ENCODE measurements at places on chromosomes 3 and 15.

GRCh38 chr15:83118291-83118827 is 10.9 kb downstream of the TM6SF1 start:
- DNase-seq: no peak

DNA sequence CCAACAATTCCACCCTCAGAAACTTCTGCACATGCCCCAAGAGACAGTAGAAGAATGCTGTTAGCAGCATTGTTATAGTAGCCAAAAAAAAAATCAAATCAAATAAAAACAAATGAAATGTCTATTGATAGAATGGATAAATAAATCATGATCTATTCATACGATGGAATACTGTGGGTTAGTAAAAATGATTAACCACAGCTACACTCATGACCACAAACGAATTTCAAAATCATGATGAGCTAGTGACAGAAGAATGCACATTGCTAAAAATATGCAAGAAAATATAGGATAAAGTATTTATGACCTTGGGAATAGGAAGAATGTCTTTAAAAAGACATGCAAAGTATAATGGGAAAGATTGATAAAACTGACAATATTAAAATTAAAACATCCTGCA is 57.5 kb upstream of the ACAN start:
- no peak for DNase-seq

GRCh38 chr3:45317710-45318109 is 70.7 kb upstream of the LARS2 start:
- no peak for DNase-seq

- no peak for DNase-seq
Measured at GRCh38 chr3:172635588-172635987, 75.3 kb downstream of the NCEH1 start.

DNA sequence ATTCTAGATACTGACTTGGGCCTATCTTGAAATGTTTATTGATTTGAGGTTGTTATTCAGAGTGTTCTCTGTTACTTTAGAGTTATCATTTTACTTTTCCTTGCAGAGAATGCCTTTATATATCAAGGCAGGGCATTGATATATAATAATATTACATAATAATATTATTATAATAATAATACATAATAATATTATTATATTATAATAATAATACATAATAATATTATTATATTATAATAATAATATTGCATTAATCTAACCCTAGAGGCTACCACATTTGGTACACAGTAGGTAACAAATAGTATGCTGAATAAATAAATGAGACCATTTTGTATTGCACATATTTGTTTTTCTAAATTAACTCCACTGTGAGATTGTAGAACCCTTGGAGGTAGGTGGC is 216.3 kb downstream of the EFHB start:
- no peak for DNase-seq

DNA sequence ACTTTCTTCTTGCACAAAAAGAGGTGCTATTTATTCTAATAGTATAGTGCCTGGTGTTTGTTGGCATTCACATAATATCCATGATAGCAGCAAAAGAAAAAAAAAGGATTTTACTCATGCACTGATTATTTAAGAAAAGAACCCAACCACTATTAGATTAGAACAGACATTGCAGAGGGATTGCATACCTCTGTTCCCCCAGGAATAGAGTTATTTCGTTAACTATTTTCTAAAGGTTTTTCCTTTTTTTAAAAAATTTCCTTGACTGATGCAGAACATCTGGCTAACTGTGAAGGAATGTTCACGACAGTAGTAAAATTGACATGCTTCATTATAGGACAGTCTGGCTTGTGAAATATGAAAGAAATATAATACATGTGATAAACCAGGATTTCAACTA is 136.6 kb upstream of the PTX3 start:
- DNase-seq: no peak

GRCh38 chr15:39066677-39067076 is 502.1 kb upstream of the RASGRP1 start:
- no peak for DNase-seq

DNA sequence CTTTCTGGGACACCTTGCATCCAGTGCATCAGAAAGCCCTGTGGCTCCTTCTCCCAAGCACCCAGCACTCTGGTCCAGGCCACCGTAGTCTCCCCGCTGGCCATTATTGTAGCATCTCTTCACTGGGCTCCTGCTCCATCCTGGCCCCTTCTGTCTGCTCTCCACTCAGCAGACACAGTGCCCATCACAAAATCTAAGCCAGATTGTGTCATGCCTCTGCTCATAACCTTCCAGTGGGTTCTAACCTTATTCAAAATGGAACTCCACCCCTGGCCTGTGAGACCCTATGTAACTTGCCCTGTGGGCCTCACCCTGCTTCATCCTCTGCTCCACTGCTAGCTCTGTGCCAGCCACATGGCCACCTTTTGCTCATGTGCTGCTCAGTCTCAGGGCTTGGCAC is 31.7 kb upstream of the PRR23E start:
- DNase-seq: no peak
